ENCODE measurements at places on chromosomes 13 and 19.

GRCh38 chr13:83975655-83976165, 93.4 kb upstream of the SLITRK1 start:
- H3K27me3 ChIP-seq, result no peaks in the 10 kb centered on the region
- DNase-seq, result no peak
- no peaks in the 10 kb centered on the region for H3K36me3 ChIP-seq
- no peaks in the 10 kb centered on the region for H3K4me1 ChIP-seq
- H3K4me3 ChIP-seq, result no peak overlapping the region

DNA sequence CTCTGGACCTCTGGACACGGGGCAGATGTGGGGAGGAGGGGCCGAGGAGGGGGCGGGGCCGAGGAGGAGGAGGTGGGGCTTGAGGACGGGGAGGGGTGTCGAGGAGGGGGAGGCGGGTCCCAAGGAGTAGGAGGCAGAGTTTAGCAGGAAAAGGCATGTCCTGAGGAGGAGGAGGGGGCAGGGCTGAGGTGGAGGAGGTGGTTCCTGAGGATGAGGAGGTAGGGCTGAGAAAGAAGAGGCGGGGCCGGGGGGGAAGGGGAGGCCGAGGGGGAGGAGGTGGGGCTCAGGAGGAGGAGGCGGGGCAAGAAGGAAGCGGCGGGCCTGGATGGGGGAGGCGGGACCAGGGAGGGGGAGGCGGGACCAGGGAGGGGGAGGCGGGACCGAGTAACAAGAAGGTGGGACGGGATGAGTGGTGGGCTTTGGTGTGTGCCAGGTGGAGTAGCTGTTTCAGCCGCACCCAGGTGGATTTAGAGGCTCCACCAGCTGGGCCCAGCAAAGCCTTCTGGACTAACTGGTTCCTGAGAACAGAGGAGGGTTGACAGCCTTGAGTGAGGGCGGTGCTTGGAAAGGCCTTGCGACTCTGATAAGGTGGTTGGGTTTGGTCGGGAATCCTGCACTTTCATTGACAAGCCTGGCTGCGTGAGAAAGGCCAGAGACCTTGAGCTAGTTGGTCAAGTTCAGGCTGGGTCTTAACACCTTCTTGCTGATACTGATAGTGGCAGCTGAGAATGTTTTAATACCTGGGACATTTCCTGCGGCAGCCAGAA, 7.7 kb downstream of the TECR start:
- H3K4me3 ChIP-seq, result peak overlapping the region; percentile 33
- H3K36me3 ChIP-seq, result peaks cover 12% of the 10 kb centered on the region
- peak; percentile 93 for DNase-seq
- H3K27ac ChIP-seq, result no peak overlapping the region
- H3K27me3 ChIP-seq, result no peaks in the 10 kb centered on the region

GRCh38 chr19:1896508-1896907, 8.7 kb upstream of the ADAT3 start:
- no peaks in the 10 kb centered on the region for H3K27me3 ChIP-seq
- H3K4me1 ChIP-seq, result no peaks in the 10 kb centered on the region
- no peak overlapping the region for H3K27ac ChIP-seq
- DNase-seq, result no peak

DNA sequence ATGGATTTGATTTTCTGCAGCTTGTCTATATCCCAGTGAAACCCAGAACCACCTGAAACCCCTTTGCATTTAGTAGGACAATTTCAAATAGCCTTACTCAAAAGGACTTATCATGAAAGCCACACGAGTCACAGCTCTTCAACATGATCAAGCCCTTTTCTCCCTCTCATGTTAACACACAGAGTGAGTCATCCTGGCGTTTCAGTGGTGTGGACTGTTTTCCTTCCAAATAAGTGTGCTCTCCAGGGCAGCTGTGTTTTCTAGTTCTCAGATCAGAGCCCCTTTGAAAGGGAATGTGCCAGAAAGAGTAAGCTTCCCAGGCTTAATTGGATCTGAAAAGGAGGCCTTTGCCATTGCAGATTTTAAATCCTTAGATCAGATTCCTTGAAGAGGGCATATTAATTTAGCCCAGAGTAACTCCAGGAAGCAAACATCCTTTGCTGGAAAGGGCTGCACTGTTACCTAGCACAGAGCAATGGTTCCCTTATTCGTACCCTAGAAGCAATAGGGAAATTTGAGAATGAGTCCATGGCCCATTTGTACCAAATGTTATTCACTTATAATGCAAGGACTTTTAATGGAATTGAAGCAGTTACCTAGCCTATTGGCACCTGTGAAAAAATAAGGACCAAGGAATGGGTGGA, 51.3 kb downstream of the ERICH6B start:
- DNase-seq, result peak; percentile 58
- H3K4me3 ChIP-seq, result no peak overlapping the region
- H3K36me3 ChIP-seq, result no peaks in the 10 kb centered on the region
- H3K27ac ChIP-seq, result no peak overlapping the region
- H3K4me1 ChIP-seq, result no peaks in the 10 kb centered on the region
- peaks cover 7% of the 10 kb centered on the region for H3K27me3 ChIP-seq

- H3K4me3 ChIP-seq, result no peak overlapping the region
- H3K36me3 ChIP-seq, result no peaks in the 10 kb centered on the region
- H3K4me1 ChIP-seq, result no peaks in the 10 kb centered on the region
These were observed 973.9 kb upstream of the PRR20A start for GRCh38 chr13:56166864-56167263.

All from MCF 10A (cell line).